ENCODE measurements at places on chromosomes 6 and 20.

DNA sequence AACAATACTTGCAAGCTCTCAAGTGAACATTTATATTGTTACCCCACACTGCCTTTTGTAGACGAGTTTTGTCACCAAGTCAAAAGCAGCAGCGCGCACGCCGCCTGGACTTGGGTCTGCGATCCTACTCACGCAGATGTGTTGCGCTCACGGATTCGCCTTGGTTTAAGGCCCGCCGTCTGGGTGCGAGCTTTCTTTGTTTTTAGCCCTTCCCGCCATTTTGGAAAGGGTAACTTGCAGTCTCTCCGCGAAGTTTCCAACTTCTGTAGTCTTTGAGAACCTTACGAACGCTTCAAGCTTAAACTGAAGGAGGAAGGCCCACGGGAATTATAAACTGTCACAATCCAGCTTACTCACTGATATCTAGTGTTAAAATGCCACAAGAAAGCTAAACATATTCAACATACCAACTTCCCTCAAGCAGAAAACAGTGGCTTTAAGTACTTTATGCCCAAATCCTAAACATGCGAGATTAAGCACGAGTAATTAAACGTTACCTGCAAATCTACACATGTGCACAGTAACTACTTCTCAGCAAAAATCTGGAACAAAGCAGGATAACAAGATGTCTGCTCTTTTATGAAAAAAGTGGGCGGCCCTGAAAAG is 80.4 kb upstream of the BTN3A2 start:
- DNase-seq, result no peak

GRCh38 chr20:63425846-63426485 is 46.5 kb downstream of the KCNQ2 start:
- no peak for DNase-seq

DNA sequence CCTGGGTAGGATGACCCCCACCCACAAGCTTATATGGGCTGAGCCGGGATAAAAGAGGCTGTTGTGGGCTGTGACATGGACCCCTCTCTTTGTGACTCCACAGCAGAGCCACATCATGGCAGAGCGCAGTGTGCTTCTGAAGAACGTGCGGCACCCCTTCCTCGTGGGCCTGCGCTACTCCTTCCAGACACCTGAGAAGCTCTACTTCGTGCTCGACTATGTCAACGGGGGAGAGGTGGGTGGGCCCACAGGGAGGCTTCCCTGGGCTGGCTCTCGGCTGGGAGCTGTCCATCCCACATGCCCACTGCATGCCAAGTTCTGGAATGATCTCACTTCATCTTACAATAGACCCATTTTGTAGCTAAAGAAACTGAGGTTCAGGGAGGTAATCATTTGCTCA is 10.5 kb downstream of the SGK2 start:
- no peak for DNase-seq

GRCh38 chr20:49985617-49986016 is 2.8 kb downstream of the SNAI1 start:
- DNase-seq, result no peak

- DNase-seq, result no peak
Measured at GRCh38 chr6:22025468-22026163, 271.2 kb downstream of the PRL start.

DNA sequence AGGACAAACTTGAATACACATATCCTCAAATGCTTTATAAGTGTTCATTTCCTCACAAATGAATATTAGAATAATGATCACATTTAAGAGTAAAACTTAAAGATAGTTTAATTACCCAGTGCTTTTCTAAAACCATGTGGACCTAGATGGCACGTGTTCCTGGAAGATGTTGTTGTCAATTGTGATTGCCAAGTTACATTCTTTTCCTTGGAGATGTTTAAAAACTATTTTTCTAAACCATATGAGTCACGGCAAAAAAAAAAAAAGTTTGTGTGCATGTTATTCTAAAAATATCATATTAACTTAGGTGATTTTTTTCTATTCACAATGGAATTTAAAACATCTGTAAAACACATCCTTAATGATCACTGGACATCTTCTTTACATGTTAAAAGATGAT is 51.1 kb downstream of the RCAN2 start:
- DNase-seq, result no peak

DNA sequence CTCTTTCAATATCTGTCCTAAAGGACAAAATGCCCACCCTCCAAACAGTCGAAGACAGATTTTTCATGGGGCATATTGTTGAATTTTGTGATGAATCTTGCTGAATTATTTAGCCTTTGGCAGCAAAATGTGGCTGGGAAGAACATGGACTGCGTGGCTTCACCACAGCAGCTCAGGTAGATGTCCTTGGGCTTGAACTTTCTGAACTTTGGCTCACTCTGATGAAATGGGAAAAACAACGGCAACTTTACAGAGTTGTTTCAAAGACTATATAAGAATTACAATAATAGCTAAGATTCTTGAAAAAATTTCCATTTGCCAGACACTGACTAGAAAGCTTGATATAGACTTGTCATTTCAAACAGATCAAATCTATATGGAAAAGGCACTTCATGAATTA is 52.8 kb upstream of the IL20RA start:
- DNase-seq, result no peak

DNA sequence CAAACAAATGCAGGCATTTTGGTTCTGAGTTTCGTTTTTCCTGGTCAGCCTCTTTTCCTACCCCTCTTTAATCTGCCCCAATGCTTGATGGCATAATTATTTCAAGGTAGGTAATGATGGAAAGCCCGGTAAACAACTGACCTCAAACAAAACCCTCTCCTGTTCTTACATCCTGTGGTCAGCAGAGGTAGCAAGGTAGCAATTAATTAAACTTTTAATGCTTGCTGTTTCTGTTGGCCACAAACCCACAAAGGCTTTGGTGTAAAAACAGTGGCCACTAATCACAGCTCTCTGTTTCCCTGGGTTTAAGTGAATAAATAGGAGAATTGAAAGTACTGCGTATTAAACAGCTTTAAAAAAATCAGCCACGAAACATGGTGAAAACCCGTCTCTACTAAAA is 261.5 kb upstream of the SOX4 start:
- DNase-seq, result no peak

DNA sequence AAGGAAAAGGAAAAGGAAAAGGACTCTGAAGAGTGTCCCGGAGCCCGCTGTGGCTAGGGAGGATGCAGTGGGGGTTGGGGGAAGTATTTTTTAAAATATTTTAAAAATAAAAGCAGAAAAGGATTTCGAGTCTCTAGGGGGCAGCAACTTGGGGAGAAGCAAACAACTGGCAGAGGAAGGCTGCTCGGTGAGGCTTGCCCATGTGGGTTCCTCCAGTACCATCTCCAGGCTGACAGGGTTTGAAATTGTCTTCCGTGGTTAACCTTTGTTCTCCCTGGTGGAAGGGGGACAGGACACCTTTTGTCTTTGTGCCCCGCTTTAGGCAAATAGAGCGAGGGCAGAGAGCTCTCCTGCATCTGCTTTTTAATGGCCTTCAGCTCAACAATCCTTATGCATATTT is 60.4 kb upstream of the SNX9 start:
- no peak for DNase-seq

GRCh38 chr6:70633870-70634269 is 33.8 kb upstream of the SMAP1 start:
- DNase-seq, result no peak

DNA sequence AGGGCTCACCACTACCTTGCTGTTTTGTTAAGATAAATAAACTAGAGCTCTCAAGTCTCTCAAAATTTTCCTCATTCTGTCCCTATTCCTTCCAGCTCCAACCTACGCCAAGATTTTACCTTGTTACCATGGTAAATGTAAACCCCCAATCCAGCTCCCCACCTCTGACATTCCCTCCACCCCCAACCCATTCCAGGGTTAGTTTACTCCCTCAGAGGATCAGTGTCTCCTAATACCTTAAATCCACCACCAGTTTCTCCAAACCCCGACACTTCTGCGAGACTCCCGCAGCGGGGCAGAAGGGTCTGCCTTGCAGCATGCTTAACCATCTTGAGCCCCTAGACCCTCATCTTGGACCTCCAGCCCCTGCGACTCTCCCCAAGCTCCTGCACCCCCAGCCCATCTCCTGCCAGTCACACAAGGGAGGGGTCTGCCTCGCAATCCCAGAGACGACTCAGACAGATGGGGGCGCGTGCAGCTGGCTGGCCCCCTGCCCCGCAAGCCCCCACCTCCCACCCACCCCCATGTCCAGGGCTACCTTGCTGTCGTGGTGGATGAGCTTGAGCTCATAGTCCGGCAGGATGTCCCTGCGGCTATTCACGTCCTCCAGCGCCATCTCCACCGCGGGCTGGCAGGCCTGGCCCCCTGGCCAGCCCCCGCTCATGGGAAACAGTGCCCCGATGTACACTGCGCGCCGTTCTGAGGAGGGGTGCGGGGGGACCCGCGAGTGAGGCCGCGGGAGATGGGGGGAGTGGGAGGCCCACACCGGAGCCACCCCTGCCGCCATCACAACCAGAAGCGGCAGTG is 5.8 kb downstream of the GABBR1 start:
- DNase-seq, result no peak

DNA sequence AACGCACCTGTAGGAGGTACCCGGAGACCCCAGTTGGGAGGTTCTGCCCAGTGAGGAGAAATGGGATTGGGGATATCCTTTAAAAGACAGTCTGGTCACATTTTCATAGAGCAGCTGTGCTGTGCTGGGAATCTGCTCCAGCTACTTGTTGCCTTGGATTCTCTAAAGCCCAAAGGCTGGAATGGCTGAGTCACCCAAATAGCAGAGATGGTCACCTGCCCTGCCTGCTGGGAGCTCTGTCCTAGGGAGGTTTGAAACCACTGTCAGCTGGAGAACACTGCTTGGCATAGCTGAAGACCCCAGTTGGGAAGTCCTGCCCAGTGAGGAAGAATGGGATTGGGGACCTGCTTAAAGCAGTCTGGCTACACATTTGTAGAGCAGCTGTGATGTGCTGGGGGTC is 34.8 kb upstream of the TFB1M start:
- no peak for DNase-seq

GRCh38 chr20:32036716-32037485 is 15.1 kb upstream of the HCK start:
- DNase-seq, result no peak

DNA sequence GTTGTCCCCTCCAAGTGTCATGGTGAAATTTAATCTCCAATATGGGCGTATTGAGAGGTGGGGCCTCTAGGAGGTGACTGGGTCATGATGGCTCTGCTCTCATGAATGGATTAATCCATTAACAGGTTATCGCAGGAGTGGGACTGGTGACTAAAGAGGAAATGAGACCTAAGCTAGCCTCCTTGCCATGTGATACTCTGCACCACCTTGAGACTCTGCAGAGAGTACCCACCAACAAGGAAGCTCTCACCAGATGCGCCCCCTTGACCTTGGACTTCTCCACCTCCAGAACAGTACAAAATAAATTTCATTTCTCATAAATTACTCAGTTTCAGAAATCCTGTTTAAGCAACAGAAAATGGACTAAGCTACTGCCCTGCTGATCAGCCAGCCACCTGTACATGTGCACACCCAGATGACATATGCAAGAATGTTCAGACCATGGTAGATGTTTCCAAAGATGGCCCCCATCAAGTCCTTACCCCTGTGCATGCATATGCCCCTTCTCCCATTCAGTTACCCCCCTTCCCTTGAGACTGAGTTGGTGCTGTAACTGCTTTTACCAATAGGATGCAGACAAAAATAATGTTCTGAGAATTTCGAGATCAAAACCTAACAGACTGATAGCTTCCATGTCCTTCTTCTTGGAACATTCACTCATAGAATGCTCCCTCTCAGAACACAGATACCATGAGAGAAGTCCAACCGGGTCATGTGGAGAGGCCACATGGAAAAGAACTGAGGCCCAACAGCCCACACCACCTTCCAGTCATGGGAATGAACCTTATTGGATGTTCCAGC is 28.4 kb downstream of the MAP3K5 start:
- no peak for DNase-seq

GRCh38 chr20:63574156-63574828 is at the start of gene HELZ2:
Gene HELZ2, minus strand, starts transcription at chr20:63574239. Its CDS starts 1,854 bp downstream, at chr20:63572385.
- peak; percentile 48 for DNase-seq

- DNase-seq, result no peak
Measured at GRCh38 chr20:59676126-59676850, 71.9 kb downstream of the PHACTR3 start.

GRCh38 chr6:52576392-52577021 is 353 bp downstream of the TRAM2 start:
- peak; percentile 28 for DNase-seq

DNA sequence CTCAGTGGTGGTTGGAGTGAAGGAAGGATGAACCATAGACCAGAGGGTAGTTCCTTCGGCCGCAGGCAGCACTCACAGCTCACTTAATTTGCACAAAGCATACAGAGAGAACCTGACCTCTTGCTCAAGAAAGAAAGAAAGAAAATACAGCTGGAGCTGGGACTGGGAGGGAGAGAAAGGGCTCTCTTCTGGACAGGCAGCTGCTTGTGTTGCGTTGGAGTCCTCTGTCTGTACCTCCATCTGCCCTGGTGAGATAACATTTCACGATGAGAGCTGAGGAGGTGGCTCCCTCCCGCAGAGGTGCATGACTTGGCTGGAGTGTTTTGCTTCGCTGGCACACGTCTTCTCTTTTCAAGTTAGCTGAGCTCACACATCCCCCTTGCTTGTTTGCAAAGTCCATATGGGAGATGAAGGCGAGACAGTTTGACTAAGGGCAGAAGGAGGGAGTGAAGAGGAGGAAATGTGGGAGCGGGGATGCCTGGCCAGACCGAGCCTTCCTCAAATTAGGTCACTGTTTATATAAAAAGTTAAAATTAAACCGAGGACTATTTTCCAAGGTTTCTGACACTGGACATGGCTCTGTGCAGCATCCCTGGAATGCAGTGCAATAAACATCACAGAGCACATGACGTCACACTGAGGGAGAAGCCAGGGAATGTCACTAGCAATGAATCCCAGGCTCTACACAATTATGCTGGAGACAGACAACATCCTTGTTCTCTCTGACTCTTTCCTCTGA is 359.4 kb downstream of the CD83 start:
- no peak for DNase-seq
